Thoracic aorta (tissue), 2 donors: ENCODE measurements at places on chromosomes 7 and 10.

- H3K27ac ChIP-seq: no peak overlapping the region
- DNase-seq: no peak
- H3K36me3 ChIP-seq: no peaks in the 10 kb centered on the region
- no peak overlapping the region for H3K4me3 ChIP-seq
- H3K27me3 ChIP-seq: no peaks in the 10 kb centered on the region
These were observed 59.9 kb upstream of the DUSP5 start for GRCh38 chr10:110437761-110438341.

DNA sequence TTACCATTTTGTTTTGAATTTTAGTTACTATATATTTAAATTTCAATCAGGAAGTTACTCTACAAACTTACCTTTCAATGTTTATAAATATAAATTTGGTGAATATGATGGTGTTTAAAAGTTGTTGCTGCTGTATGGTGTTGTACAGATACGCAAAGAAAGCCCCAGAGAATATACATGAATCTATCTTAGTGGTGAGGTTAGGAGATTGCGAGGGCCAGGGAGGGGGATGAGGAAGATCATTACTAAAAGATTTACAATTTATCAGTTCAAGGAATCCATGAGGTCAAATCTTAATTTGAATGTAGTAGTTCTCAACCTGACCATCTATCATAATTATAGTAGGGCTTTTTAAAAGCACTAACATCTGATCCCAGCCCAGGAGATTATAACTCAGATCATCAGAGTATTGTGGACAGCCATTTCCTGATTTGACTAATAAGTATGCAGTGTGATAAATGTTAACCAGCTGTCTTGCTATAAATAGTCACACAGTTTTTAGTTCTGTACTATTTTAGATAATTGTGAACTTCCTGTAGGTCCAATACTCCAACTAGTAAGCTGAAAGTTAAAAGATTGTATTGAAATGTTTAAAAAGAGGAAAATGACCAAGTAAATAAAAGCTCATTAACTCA is 23.6 kb downstream of the FAM3C start:
- no peak overlapping the region for H3K4me3 ChIP-seq
- peaks cover 12% of the 10 kb centered on the region for H3K4me1 ChIP-seq
- H3K27me3 ChIP-seq: no peaks in the 10 kb centered on the region
- no peak overlapping the region for H3K27ac ChIP-seq

GRCh38 chr10:18532881-18533535 is 118.4 kb downstream of the NSUN6 start:
- no peak for DNase-seq
- H3K27me3 ChIP-seq: no peaks in the 10 kb centered on the region
- no peaks in the 10 kb centered on the region for H3K4me1 ChIP-seq
- no peak overlapping the region for H3K27ac ChIP-seq

GRCh38 chr7:46694058-46694457 is 773.0 kb upstream of the IGFBP3 start:
- no peaks in the 10 kb centered on the region for H3K4me1 ChIP-seq
- H3K4me3 ChIP-seq: no peak overlapping the region
- no peak for DNase-seq
- H3K27ac ChIP-seq: no peak overlapping the region
- H3K36me3 ChIP-seq: no peaks in the 10 kb centered on the region
